Activated CD4-positive, CD25-positive, alpha-beta regulatory T cell treated with anti-CD3 and anti-CD28 coated beads, Interleukin-2, amount 50 U/mL, for 72 hours (primary cell): ENCODE measurements at places on chromosomes 6 and 20.

- no peak for DNase-seq
These were observed 155.0 kb upstream of the SUPT3H start for GRCh38 chr6:45532721-45533210.

- no peak for DNase-seq
These were observed 437.6 kb downstream of the MAFB start for GRCh38 chr20:40251284-40251932.

DNA sequence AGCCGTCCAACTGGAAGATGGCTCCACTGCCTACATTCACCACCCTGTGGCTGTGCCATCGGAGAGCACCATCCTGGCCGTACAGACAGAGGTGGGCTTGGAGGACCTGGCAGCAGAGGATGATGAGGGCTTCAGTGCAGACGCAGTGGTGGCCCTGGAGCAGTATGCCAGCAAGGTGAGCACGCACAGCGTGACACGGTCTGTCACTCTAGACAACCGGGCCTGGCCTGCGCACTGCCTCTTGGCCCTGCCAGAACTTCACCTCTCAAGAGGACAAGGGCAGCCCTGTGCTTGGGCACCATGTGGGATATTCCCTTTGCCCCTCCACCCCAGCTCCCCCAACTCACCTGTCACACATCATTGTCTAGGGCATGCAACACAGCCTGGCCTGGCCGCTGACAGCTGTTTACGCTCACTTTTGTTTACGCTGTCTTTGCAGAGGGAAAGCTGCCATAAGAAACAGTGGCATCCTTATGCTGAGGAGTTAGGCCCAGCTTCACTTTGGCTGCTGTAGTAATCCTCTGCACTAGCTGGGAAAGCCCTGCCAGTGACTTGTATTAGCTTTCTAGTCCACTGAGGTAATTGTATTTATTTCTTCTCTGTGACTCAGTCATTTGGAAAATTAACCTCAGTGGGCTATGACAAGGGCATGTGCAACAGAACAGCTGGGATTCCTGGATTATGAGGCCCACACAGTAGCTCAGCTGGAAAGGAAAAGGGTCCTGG lies 9.8 kb upstream of the DEF6 start:
- DNase-seq, result no peak

GRCh38 chr6:84583784-84584183 lies 180.6 kb downstream of the TBX18 start:
- DNase-seq, result no peak

DNA sequence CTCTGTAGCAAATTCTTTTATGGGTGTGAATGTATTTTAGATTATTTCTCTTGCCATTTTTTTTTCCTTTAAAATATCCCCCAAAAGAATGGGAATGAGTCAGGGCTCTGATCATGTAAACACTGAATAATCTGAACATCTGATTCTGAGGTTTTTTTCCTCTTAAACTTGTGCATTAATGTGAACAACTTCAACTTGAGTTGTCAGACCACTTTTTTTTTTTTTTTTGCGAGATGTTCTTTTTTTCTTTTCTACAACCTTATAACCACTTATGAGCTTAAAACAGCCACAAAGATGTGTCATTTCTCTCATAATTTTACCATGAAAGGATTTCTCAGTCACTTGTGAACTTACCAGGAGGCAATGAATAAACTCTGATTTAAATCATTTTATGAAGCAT lies 85.3 kb downstream of the TBC1D7 start:
- no peak for DNase-seq

DNA sequence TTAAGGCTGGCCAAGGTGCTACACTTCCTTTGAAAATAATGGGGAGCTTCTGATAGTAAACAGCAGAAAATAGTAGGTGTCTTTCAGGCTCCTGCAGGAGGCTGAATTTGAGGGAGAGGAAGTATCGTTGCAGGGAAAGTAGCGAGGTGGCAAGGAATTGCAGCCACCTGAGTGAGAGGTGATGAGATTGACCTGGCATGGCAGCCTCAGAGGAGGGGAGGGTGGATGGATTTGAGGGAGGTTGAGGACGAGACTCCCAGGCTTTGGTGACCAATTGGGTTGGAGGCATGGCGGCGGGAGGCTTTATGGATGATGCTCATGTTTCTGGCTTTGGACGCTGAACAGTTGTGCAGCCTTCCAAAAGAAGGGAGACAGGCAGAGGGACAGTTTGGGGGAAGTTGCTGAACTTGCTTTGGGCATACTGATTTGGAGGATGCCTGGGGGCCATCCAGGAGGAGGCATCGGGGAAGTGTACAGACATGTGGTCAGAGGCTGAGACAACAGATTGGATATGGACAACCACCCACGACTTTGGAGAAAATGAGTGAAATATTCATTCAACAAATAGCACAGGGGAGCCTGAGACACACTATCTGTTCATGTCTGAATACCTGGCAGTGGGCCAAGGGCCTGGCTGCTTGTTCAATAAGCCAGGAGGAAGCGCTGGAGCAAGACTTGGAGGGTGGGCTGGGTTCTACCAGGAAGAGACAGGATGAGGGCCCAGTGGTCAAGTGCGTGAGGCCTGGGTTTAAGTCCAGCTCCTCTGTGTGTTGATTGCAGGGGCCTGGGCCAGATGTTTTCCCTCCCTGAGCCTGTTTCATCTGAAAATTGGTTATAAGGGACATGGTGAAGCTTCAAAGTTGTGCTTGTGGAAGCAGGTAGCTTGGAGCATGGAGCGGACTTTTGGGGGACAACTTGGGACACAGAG lies 113.2 kb downstream of the CEBPB start:
- DNase-seq, result no peak

GRCh38 chr6:87483929-87484328 lies 11.2 kb downstream of the SLC35A1 start:
- DNase-seq, result no peak

DNA sequence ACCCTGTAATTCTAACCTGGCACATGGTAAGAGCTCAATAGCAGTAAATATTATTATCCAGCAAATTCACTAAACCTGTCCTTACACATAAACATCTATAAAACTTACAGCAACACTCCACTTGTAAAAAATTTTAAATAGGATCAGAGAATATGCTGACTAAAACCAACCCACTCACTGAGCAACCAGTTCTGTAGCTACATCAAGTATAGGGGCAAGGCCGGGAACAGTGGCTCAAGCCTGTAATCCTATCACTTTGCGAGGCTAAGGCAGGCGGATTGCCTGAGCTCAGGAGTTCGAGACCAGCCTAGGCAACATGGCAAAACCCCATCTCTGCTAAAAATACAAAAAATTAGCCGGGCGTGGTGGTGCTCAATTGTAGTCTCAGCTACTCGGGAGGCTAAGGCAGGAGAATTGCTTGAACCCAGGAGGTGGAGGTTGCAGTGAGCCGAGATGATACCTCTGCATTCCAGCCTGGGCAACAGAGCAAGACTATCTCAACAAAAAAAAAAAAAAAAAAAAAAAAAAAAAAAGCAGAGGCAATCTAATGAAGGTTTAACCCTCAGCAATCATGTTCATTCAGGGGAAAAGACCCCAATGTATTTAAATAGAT lies 6.8 kb downstream of the STAU1 start:
- DNase-seq, result no peak

DNA sequence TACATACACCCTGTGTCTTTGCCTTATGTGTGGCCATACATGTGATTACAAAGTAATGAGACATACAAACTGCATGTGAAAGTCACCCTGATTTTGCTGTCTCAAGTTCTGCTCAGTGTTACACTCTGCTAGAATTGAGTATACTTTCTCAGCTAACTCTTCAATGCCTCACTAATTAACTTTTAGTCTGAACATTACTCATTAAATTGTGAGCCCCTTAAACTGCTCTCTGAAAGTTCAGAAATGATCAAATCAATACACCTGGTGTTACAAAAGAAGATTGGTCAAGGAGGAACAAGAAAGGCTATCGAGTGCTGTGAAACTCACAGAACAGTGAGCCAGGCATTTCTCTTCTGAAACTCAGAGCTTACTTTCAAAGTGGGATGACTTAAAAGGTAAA lies 71.3 kb downstream of the MKKS start:
- DNase-seq, result no peak

- no peak for DNase-seq
These were observed 54.7 kb downstream of the NDUFAF5 start for GRCh38 chr20:13839421-13840092.

- DNase-seq, result no peak
These were observed at the start of gene TMEM239 for GRCh38 chr20:2816030-2816582. Gene TMEM239, plus strand, starts transcription at chr20:2816364. Its CDS starts 191 bp downstream, at chr20:2816555.

GRCh38 chr20:49636447-49636846 lies 68.5 kb upstream of the PTGIS start:
- DNase-seq, result no peak

- no peak for DNase-seq
These were observed 328.9 kb downstream of the FARS2 start for GRCh38 chr6:5590187-5590586.

DNA sequence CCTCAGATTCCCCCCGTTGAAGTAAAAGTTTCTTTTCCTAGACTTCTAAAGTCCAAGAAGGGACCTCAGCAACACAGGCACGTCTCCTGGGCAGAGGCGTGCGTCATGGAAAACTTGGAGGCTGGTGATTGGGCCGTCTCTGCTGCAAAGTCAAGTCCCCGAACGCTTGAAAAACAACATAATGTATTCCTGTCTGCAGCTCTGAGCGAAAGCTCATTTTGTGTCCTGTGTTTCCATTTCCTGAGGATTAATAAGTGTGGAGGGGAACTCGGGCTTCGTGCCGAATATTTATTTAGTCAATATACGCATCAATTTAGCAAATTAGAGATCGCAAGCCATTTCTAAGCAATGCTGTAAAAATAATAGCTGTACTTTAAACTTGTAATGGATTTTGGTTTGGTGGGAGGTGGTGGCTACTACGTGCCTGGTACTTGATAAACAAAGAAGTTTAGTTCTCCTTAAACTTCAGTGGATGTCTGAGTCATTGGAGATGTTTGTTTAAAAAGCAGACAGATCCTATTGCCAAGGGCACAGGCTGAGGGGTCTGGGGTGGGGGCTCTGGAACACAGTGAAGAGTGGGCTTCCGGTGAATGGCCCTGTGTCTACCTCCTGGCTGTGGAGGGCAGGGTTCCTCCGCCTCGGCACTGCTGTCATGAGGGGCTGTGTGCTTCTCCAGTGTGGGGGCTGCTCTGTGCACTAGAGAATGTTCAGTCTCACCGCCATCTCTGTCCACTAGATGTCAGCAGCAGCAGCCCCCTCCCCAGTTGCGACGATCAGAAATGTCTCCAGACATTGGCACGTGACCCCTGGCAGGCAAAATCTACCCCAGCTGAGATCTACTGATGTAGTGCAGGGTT lies 21.8 kb downstream of the PCK1 start:
- no peak for DNase-seq

DNA sequence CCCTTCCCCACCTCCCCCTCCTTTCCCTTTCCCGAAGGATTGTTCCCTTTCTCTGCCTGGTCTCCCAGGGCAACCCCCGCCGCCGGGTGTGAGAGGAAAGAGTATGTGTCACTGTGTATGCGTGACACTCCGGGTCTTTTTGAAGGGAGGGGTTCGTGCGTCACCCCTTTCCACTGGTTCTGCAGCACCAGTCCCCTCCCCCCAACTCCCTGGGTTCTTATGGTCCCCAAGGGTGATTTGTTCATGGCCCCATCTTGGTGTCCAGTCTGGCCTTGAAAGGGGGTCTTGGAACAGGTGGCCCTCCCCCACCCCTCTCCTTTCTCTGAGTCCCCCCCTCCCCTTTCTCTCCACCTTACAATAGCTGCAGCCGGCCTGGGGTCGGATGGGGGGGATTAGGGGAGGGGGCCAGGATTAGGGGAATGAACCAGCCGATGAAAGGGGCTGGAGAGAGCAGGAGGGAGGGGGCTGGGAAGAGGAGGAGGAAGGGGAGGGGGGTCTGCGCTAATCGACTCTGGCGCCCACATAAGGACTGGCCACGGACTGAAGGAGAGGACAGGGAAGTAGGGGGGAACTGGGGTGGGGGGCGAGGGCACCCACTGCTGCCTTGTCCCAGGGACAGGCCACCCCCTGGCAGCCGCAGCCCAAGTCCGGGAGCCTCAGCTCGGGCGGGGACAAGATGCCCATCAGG lies 1.3 kb upstream of the RING1 start:
- DNase-seq, result no peak

- DNase-seq, result no peak
These were observed 312.3 kb downstream of the ESR1 start for GRCh38 chr6:152119831-152120230.

DNA sequence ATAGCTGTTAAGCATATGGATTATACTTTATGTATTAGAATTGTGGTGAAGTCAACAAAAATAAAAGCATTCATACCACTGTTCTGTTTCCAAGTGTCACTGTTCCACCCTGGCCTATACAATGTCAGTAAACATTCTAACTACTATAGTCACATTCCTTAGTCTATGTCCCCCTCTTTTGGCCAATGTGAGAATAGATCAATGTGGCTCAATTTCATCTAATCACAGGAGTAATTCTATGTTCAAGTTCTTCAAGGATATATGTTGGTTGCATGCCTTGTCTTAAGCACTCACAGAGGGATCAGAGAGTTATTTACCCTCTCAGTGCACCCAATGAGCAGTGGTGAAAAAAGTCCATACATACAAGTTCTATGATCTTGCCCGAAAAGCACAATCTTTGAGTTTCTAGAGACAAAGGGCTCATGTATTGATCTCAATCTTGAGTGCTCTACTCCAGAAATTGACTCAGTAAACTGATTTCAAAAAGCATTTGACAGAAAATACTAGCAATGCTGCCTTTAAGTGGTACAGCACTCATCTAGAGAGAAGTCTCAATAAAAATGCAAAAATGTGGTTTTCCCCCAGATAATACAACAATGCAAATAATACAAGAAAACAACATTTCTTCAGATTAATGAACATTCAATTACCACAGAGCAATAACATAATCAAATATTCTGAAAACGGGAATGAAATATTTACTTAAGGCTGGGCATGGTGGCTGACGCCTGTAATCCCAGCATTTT lies 16.5 kb downstream of the SMLR1 start:
- DNase-seq, result no peak

- no peak for DNase-seq
These were observed 23.9 kb downstream of the CLDN20 start for GRCh38 chr6:155287762-155288161.

DNA sequence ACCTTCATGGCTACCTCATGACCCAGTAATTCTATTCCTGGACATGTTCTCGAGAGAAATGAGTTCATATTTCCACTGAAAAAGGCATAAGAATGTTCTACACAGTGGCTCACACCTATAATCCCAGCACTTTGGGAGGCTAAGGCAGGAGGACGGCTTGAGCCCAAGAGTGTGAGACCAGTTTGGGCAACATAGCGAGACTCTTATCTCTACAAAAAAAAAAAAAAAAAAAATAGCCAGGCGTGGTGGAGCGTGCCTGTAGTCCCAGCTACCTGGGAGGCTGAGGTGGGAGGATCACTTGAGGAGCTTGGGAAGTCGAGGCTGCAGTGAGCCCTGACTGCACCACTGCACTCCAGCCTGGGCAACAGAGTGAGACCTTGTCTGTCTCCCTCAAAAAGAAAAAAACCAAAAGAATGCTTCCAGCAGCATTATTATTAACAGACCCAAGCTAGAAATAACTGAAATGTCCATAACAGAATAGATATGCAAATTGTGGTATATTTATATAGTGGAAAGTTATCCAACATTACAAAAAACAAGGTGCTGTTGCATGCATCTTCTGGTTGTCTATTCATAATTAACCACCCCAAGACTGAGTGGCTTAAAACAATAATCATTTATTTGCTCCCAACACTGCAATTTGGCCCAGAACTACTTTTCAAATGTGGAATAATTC lies 9.4 kb upstream of the RAB44 start:
- DNase-seq, result no peak
